ENCODE measurements at places on chromosomes 2 and 18.

- no peak overlapping the region for H3K4me3 ChIP-seq
- H3K27ac ChIP-seq, result no peak overlapping the region
- no peaks in the 10 kb centered on the region for H3K4me1 ChIP-seq
- DNase-seq, result no peak
- H3K27me3 ChIP-seq, result no peaks in the 10 kb centered on the region
- no peaks in the 10 kb centered on the region for H3K36me3 ChIP-seq
Observed at GRCh38 chr2:123915380-123915779, 109.7 kb upstream of the CNTNAP5 start.

GRCh38 chr2:148538375-148538774 lies 106.2 kb upstream of the EPC2 start:
- DNase-seq, result peak; percentile 37
- no peaks in the 10 kb centered on the region for H3K36me3 ChIP-seq
- H3K27ac ChIP-seq, result no peak overlapping the region
- H3K4me3 ChIP-seq, result no peak overlapping the region

DNA sequence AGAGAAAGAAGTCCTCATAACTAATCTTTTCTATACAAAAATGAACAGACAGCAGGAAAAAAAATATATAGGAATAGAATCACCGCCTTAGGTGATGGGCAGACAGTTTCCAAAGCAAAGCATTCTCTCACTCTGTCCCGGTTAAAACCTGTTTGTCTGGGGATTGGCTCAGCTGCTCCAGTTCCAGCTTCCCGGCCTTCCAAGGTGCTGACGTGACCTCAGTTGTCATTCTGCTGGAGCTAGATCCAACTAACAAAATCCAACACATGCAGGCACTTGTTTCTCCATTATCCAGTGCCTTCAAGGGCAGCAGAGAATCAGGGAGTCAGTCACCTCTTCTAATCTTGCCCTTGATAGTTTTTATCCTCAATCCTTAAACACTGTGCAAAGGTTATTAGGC lies 52.8 kb downstream of the IKZF2 start:
- H3K36me3 ChIP-seq, result peaks cover 3% of the 10 kb centered on the region
- no peak overlapping the region for H3K4me3 ChIP-seq
- H3K4me1 ChIP-seq, result peaks cover 48% of the 10 kb centered on the region
- no peak for DNase-seq

GRCh38 chr2:66853585-66853984 lies 418.7 kb downstream of the MEIS1 start:
- H3K27me3 ChIP-seq, result no peaks in the 10 kb centered on the region
- no peaks in the 10 kb centered on the region for H3K4me1 ChIP-seq
- H3K36me3 ChIP-seq, result no peaks in the 10 kb centered on the region

- no peaks in the 10 kb centered on the region for H3K36me3 ChIP-seq
- H3K27me3 ChIP-seq, result no peaks in the 10 kb centered on the region
- no peak for DNase-seq
- H3K27ac ChIP-seq, result no peak overlapping the region
- H3K4me3 ChIP-seq, result no peak overlapping the region
Observed at GRCh38 chr2:17426743-17427142, 91.5 kb downstream of the RAD51AP2 start.

- H3K27me3 ChIP-seq, result peaks cover 14% of the 10 kb centered on the region
- H3K36me3 ChIP-seq, result no peaks in the 10 kb centered on the region
- H3K4me3 ChIP-seq, result no peak overlapping the region
- no peak for DNase-seq
- no peak overlapping the region for H3K27ac ChIP-seq
- H3K4me1 ChIP-seq, result peaks cover 6% of the 10 kb centered on the region
Observed at GRCh38 chr18:24678107-24678506, 217.7 kb downstream of the HRH4 start.

DNA sequence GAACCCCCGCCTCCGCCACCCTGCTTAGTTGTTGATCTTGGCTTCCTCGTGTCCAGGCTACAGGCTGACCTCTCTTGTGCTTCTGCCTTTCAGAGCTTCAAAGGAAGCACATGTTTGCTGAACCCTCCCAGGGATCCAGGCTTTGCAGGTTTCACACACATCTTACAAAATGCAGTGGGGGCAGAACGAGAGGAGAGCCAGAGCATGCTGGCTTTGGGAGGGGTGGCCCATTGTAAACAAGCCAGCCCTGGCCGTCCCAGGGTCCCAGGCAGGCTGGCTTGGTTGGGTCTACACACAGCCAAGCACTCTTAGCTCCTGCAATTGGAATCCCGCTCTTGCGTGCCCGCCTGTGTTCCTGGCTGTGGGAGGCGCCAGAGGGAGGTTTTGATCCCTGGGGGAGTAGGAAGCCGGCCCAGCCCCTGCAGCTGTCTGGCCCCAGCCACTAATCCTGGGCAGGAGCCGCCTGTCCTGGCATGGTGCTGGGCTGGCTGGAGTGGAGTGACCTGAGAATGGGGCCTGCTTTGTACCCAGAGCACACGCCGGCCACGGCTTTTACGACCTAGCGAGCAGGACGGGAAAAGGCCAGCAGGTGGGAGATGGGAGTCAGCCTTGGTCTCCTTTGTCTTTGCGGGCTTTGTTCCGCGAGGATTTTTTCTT lies 53.9 kb downstream of the SH3BP4 start:
- H3K27ac ChIP-seq, result no peak overlapping the region
- H3K27me3 ChIP-seq, result no peaks in the 10 kb centered on the region
- no peak for DNase-seq
- no peak overlapping the region for H3K4me3 ChIP-seq

GRCh38 chr2:55415300-55415699 lies 4.4 kb downstream of the CCDC88A start:
- peaks cover 20% of the 10 kb centered on the region for H3K4me1 ChIP-seq
- no peak overlapping the region for H3K4me3 ChIP-seq
- H3K36me3 ChIP-seq, result no peaks in the 10 kb centered on the region
- no peaks in the 10 kb centered on the region for H3K27me3 ChIP-seq
- DNase-seq, result no peak
- no peak overlapping the region for H3K27ac ChIP-seq

GRCh38 chr2:173153301-173153885 lies 77.7 kb downstream of the MAP3K20 start:
- no peak overlapping the region for H3K4me3 ChIP-seq
- no peak for DNase-seq
- H3K36me3 ChIP-seq, result no peaks in the 10 kb centered on the region
- peaks cover 39% of the 10 kb centered on the region for H3K4me1 ChIP-seq

DNA sequence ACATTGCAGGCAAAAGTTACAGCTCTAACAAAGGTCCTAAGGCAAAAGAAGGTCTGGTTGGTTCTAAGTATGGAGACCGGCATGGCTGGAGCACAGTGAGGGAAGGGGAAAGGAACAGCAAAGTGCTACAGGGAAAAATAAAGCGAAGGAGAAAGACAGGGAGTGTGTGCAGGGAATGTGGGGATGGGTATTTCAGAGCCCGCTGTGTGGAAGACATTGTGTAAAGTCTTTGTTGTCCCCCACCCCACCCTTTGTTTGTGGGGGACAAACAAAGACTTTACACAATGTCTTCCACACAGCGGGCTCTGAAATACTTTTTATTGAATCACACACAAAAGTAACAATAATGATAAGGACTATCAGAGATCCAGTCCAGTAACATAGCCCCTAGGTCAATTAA lies 28.9 kb upstream of the C2orf15 start:
- no peaks in the 10 kb centered on the region for H3K27me3 ChIP-seq
- no peak overlapping the region for H3K4me3 ChIP-seq
- no peaks in the 10 kb centered on the region for H3K4me1 ChIP-seq

- H3K4me1 ChIP-seq, result no peaks in the 10 kb centered on the region
- no peaks in the 10 kb centered on the region for H3K36me3 ChIP-seq
- H3K27me3 ChIP-seq, result peaks cover 2% of the 10 kb centered on the region
Observed at GRCh38 chr2:181872178-181872577, 19.4 kb upstream of the ITPRID2 start.

- DNase-seq, result no peak
- no peak overlapping the region for H3K27ac ChIP-seq
- no peak overlapping the region for H3K4me3 ChIP-seq
- H3K36me3 ChIP-seq, result no peaks in the 10 kb centered on the region
- H3K4me1 ChIP-seq, result peaks cover 5% of the 10 kb centered on the region
Observed at GRCh38 chr2:102120701-102121159, 21.8 kb upstream of the IL1R1 start.

- H3K27ac ChIP-seq, result no peak overlapping the region
- no peaks in the 10 kb centered on the region for H3K27me3 ChIP-seq
- DNase-seq, result peak; percentile 10
Observed at GRCh38 chr2:4673025-4673489, 969.7 kb downstream of the DCDC2C start.

GRCh38 chr2:231854616-231855125 lies 68.4 kb downstream of the COPS7B start:
- H3K4me3 ChIP-seq, result no peak overlapping the region
- no peak overlapping the region for H3K27ac ChIP-seq
- no peak for DNase-seq
- no peaks in the 10 kb centered on the region for H3K4me1 ChIP-seq
- peaks cover 10% of the 10 kb centered on the region for H3K27me3 ChIP-seq
- no peaks in the 10 kb centered on the region for H3K36me3 ChIP-seq

- no peak overlapping the region for H3K4me3 ChIP-seq
- DNase-seq, result no peak
- H3K27me3 ChIP-seq, result no peaks in the 10 kb centered on the region
- no peaks in the 10 kb centered on the region for H3K36me3 ChIP-seq
- no peaks in the 10 kb centered on the region for H3K4me1 ChIP-seq
Observed at GRCh38 chr18:7317804-7318231, 86.9 kb downstream of the LRRC30 start.

GRCh38 chr2:96913398-96914202 lies 43.7 kb upstream of the SEMA4C start:
- H3K4me3 ChIP-seq, result peak overlapping the region; percentile 27
- peak overlapping the region; percentile 76 for H3K27ac ChIP-seq
- H3K36me3 ChIP-seq, result peaks cover 11% of the 10 kb centered on the region
- no peaks in the 10 kb centered on the region for H3K27me3 ChIP-seq

DNA sequence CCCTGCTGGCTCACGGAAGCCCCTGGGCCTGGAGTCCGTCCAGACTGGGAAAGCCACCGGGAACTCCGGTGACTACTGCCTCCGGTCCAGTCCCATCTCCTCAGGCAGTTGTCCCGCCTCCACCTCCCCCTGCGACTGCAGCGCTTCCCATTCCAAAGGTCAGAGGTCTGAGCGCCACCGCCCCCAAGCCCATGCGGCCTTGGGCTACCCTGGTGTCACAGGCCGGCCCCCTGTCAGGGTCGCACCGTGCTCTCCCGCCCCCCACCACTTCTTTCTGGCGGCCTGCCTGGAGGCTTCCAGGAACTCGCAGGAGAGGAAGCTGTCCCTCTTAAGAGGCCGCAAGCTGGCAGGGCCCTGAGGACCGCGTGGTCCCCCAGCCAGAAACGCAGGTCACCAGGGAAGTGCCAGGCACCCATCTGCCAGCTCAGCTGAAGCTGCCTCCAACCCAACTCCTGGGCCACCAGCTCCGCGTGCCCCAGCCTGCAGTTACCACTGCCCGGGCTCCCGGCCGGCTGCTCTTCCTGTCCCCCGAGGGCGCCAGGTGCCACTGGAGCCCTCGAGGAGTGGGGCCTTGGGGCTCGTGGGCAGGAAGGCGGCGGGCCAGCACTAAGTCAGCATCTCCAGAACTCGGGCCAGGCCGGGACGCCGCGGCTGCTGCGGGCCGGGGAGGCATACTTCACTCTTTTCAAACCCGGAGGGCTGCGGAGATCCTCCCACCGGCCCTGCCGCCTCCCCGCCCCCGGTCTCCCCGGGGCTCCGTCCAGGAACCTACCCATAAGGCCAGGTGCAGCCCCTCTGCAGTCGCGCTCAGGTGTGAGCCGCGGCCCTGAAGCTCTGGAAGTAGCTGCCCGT lies 83.3 kb upstream of the POMC start:
- peak overlapping the region; percentile 91 for H3K27ac ChIP-seq
- H3K4me1 ChIP-seq, result peaks cover 34% of the 10 kb centered on the region
- no peaks in the 10 kb centered on the region for H3K27me3 ChIP-seq

- no peak overlapping the region for H3K27ac ChIP-seq
- H3K27me3 ChIP-seq, result peaks cover 1% of the 10 kb centered on the region
- DNase-seq, result no peak
Observed at GRCh38 chr2:9995059-9995458, 43.6 kb downstream of the GRHL1 start.

GRCh38 chr2:229243890-229244560 lies 27.1 kb downstream of the PID1 start:
- peaks cover 2% of the 10 kb centered on the region for H3K27me3 ChIP-seq
- H3K27ac ChIP-seq, result no peak overlapping the region
- no peaks in the 10 kb centered on the region for H3K36me3 ChIP-seq
- H3K4me3 ChIP-seq, result no peak overlapping the region

GRCh38 chr2:54768772-54769428 lies 45.4 kb downstream of the EML6 start:
- H3K27me3 ChIP-seq, result no peaks in the 10 kb centered on the region
- H3K4me3 ChIP-seq, result no peak overlapping the region
- H3K4me1 ChIP-seq, result peaks cover 19% of the 10 kb centered on the region
- DNase-seq, result no peak

DNA sequence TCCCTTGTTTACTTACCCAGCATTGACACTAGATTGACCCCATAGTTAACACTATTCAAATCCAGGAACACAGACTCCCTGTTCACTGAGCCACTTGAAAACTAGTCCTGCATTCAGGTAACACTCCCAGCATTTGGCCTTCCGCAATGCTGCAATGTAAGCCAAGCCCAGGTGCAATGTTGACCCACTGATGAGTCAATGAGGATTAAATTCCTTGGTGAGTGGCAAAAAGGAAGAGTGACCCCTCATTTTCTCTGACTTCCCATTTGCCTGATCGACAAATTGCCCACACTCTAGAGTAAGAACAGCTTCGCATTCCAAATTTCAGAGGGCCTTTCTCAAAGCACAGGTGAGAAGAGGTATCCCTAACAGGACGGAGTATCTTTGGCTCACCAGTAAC lies 251.9 kb downstream of the FBXO15 start:
- DNase-seq, result no peak
- H3K36me3 ChIP-seq, result no peaks in the 10 kb centered on the region
- H3K27me3 ChIP-seq, result no peaks in the 10 kb centered on the region
- H3K4me1 ChIP-seq, result no peaks in the 10 kb centered on the region
- no peak overlapping the region for H3K27ac ChIP-seq

DNA sequence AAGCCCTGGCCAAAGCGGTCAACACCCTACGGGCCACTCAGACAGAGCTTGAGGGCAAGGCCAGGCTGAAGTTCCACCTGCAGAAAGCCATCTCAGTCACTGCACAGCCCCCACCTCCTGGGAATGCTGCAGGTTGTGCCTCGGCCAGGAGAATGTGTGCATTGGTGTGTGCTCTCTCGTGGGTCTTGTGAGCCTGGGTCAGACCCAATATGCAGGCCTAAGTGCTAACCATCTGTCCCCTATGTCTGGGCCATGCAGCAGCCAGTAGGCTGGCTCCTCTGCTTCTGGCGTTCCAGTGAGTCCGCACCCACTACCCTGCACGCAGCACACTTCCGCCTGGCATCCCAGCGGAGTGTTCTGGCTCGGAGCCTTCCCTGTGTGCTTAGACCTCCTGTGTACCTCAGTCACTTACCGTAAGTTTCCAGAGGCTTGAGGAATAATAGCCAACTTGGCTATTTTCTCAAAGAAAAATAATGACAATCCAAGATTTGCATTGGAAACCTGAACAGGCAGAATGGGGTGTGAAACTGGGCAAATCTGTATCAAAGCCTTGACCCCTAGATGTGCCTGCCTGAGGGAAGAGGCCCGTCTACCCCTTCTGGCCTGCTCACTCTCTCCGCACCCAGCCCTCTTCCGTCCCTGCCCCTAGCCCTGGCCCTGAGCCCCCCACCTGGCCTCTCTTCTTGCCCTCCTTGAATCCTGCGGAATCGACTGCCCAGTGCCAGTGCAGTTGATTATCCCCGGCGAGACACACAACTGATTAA lies 7.2 kb downstream of the SIX3 start:
- DNase-seq, result no peak
- H3K4me1 ChIP-seq, result peaks cover 23% of the 10 kb centered on the region
- H3K36me3 ChIP-seq, result no peaks in the 10 kb centered on the region

- DNase-seq, result no peak
- H3K4me1 ChIP-seq, result peaks cover 2% of the 10 kb centered on the region
- H3K36me3 ChIP-seq, result no peaks in the 10 kb centered on the region
- H3K4me3 ChIP-seq, result no peak overlapping the region
Observed at GRCh38 chr2:171602352-171602751, 80.1 kb downstream of the CYBRD1 start.

Data from activated CD8-positive, alpha-beta T cell treated with anti-CD3 and anti-CD28 coated beads for 36 hours (primary cell).